ENCODE measurements at places on chromosomes 5 and 9. TPM values are rescaled to one million over a fixed set of nuclear protein-coding genes. Genes with fewer than 3 reads are reported as not detected.

- no peak for DNase-seq
These were observed 91.4 kb downstream of the TSSK1B start for GRCh38 chr5:113343343-113343742.

DNA sequence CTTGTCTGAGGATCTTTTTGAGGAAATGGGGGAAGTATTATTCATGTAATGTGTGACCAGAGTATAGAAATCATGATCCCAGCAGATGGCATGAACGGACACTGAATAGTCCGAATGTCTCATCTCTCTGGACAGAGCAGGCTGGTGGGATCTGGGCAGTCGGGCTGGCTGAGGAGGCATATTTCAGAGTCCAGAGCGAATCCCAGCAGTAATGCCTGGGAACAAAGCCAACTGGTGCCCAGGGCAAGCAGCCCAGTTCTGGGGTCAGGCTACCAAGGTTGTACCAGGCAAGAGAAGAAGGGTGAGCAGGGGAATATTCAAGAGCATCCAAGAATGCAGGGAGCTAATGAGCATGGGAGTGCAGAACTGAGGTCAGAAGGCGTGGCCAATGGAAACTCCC lies 306.4 kb downstream of the ZSWIM6 start:
- no peak for DNase-seq

DNA sequence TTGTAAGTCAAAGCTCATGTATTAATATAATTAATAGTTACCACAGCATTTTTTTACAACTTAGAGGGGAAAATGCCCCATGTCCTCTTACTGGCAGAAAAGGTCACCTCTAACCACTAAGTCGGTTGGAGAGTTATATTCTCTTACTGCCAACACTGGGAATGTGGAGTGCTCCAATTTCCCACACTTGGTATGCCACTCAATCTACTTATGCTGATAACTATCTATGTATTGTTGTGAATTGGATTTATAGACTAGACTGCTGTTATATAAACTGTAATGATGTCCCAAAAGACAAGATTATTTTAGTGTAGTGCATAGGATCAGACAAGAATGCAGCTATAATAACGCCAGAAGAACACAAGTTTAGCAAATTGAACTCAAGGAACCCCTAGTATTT lies 2385.2 kb upstream of the C9orf72 start:
- DNase-seq: no peak

- DNase-seq: no peak
These were observed 187.0 kb upstream of the KCNN2 start for GRCh38 chr5:114174837-114175236.

DNA sequence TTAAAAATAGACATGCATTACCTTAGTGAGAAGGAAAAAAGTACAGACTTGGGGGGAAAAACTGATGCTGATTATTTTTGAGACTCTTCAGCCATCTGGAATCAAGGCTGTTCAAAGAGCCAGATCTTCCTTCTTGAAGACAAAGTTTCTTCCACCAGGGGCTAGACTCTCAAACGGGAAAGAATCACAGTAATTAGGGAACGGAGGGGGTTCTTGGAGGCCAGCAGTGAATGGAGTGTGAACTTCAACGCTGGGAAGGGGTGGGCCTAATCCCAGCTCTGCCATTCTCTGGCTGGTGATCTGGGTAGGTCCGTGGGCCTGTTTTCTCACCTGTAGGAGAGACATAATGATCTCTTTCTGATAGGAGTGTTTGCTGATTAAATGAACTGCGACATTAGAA lies 21.1 kb upstream of the LHX2 start:
- DNase-seq: no peak

DNA sequence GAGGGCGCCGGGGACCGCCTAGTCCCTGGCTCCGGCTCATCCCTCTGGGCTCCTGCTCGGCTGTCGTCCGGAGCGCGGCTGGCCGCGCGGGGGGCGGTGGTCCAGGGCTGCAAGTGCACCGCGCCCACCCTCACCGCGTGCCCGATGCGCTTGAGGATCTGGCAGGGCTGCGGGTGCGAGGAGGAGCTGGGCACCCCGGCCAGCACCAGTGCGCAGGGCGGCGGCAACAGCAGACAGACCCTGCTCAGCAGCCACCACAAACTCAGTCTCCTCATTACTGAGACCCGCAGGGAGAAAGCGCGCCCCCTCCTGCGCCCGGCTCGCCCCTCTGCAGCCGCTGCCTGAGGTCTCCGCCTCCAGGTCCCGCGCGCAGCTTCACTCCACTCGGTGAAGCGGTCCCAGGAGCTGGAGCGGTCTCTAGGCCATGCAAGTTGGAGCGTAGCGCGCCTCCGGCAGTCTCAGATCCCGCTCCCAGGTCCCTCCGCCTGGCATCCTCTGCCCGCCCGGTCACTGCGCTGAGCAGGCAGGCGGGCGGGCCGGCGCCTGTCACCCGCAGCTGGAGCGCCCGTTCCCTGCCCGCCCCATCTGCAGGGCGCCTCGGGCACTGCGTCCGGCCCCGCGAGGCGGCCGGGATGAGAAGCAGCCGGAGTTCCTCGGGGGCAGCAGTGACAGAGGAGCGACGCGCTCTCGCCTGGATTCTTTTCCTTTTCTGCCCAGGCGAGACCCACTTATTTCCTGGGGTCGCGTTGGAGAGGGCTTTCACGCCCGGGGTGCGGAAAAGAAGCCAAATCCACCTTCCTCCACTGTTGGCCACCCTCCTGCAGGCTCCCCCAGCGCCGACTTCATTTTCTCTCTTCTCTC lies 512 bp downstream of the GRIN3A start:
- DNase-seq: no peak

- DNase-seq: peak; percentile 92
These were observed 36.6 kb downstream of the SEMA4D start for GRCh38 chr9:89461265-89461664.

- DNase-seq: peak; percentile 69
These were observed 63.1 kb downstream of the CXXC5 start for GRCh38 chr5:139711067-139711905.

GRCh38 chr5:113824307-113824706 lies 310.8 kb downstream of the YTHDC2 start:
- no peak for DNase-seq

GRCh38 chr9:110337727-110338126 lies at the start of gene TXNDC8:
Gene TXNDC8 (minus strand): TSS chr9:110337863.
- DNase-seq: no peak

- peak; percentile 71 for DNase-seq
These were observed 24.5 kb downstream of the CAVIN4 start for GRCh38 chr9:100602342-100602801.

- DNase-seq: no peak
These were observed 79.6 kb downstream of the SNCAIP start for GRCh38 chr5:122391621-122392020.

DNA sequence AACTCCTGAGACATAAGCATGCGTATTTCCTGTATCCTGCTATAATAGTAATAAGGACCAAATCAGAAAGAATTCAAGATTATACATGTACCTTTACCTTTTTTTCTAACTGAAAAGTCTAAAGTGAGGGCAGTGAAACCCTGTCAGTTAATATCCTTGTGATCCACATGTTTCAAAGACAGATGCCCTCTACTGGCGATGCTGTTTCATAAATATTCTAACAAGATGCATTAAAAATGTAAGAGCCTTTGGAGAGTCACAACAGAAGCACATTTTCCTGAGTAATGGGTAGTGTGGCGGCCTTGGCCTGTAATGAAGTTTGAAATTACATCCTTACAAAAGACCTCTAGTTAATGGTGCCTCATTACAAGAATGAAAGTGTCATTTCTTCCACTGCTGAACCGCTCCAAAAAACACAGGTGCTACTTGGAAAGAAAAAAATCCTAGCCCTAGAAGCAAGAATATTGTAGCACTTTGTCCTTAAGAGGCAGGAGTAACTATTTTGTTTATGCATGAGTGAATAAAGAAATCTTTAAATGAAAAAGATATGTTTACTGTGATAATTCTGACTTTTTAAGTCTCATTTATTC lies 232.6 kb downstream of the EPB41L4A start:
- peak; percentile 33 for DNase-seq

DNA sequence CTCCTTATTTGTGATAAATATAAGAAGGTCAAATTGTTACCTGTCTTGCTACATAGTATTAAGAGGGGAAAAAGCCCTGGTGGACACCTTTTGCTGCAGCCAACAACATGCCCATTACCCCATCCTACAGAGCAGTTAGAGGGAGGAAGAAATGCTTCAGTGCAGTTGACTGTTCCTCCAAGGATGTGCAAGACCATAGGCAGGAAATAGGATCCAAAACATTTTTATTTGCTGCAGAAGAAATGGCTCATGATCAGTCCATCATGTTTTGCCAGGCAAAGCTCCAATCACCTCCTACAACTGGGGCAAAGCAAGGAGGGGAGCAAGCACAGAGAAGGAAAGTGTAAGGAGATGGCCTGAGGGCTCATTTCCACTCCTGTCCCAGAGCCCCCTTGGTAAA lies 399.1 kb upstream of the PIK3R1 start:
- no peak for DNase-seq

GRCh38 chr5:151757233-151758140 lies 944 bp downstream of the ATOX1 start:
- no peak for DNase-seq

Gene DIPK1B
- total RNA-seq: 16.0 TPM

Gene FAXDC2
- total RNA-seq: 1.8 TPM

Gene PRR16
- total RNA-seq: 1.9 TPM

Gene NCS1
- 42.6 TPM for total RNA-seq

Gene CWC27
- 33.4 TPM for total RNA-seq

Gene PLPP7
- total RNA-seq: 1.0 TPM

Gene ANXA1
- total RNA-seq: 920 TPM

Gene LRRTM2
- not detected for total RNA-seq

Gene MIGA2
- total RNA-seq: 33.0 TPM

Gene CNTNAP3B
- total RNA-seq: 2.3 TPM

Measured in A172 (cell line).